ENCODE measurements at places on chromosomes 13 and 19.

DNA sequence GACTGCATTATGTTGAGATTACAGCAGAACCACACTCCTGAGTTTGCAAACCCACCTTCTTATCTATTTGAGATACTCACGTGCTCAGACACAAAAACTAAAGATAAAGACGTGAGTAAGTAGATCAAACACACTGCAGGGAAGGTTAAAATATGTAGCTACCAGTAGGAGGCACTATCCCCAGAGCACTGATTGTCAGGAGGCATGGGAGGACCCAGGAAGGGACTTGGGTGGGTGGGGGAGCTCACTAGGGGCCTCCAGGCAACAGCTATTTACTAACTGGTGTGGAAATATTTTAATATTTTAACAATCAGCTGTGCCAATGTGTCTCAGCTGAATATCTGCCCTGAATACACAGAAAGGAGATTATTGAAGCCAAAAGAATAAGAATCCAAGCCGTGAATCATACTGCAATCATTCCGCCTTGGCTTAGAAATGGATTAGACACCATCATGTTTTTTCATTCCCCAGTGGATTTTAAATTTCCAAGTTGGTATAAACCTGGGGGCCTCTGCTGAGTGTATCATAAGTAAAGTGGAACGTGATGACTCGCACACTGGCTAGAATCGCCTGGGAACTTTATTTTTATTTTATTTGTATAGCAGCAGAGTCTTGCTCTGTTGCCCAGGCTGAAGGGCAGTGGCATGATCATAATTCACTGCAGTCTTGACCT lies 73.2 kb upstream of the CACNA1A start:
- no peak for DNase-seq

GRCh38 chr13:22336460-22336859 lies 665.6 kb downstream of the FGF9 start:
- DNase-seq, result no peak

GRCh38 chr13:52713894-52714293 lies 25.7 kb downstream of the CNMD start:
- DNase-seq, result no peak

GRCh38 chr13:55571237-55571867 lies 1569.4 kb upstream of the PRR20A start:
- DNase-seq, result no peak

GRCh38 chr13:20118268-20119140 lies 42.3 kb downstream of the GJA3 start:
- no peak for DNase-seq
